ENCODE measurements at places on chromosomes 6 and 20.

- peaks cover 7% of the 10 kb centered on the region for H3K27me3 ChIP-seq
- H3K4me1 ChIP-seq = no peaks in the 10 kb centered on the region
- no peaks in the 10 kb centered on the region for H3K36me3 ChIP-seq
- H3K27ac ChIP-seq = no peak overlapping the region
These were observed 287.0 kb upstream of the PRND start for GRCh38 chr20:4434681-4435080.

- no peaks in the 10 kb centered on the region for H3K36me3 ChIP-seq
- no peak for DNase-seq
- no peak overlapping the region for H3K4me3 ChIP-seq
- no peak overlapping the region for H3K27ac ChIP-seq
- no peaks in the 10 kb centered on the region for H3K27me3 ChIP-seq
- H3K4me1 ChIP-seq = no peaks in the 10 kb centered on the region
These were observed 122.0 kb downstream of the DNAH8 start for GRCh38 chr6:38837101-38837500.

GRCh38 chr6:170424604-170425126 lies 118.1 kb downstream of the FAM120B start:
- no peaks in the 10 kb centered on the region for H3K4me1 ChIP-seq
- H3K36me3 ChIP-seq = no peaks in the 10 kb centered on the region
- no peak for DNase-seq

GRCh38 chr20:2469991-2470422 lies 582 bp downstream of the SNRPB start:
- DNase-seq = peak; percentile 39
- peak overlapping the region; percentile 91 for H3K27ac ChIP-seq
- peaks cover 38% of the 10 kb centered on the region for H3K36me3 ChIP-seq
- peaks cover 23% of the 10 kb centered on the region for H3K4me1 ChIP-seq
- peak overlapping the region; percentile 90 for H3K4me3 ChIP-seq

DNA sequence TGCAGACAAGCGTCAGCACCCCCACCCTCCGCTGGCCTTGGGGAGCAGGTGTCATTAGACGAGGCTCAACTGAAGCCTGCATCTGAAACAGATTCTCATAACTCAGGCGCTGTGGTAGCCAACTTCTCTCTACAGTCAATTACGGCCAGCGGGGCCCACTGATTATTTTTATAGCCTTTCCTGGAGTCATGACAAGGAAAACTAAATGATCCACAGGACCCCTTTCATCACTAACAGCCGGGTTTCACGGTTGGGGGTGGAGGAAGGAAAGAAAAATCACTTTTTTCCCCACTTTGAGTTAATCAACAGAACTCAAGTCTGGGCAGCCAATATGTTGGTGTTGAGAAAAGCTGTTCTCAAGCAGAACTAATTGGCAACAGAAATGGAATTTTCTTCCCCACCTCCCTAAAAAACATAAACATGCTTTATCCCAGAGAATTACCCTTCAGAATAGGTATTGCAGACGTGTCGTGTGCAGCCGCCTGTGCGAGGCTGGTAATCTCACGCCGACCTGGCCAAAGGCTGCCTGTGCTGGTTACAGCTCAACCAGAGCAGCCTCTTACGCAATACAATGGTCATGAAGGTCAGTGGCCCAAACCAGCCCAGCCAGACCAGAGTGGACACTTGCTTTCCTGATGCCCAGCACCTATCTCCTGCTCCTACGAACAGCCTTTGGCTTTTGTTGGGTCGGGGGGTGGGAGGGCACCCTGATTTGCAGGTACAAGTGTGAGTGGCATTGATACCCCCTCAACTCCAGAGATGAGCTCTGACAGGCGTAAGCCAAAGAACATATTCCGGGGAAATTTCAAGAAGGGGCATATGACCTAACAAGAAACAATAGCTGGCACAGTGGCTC lies 11.0 kb downstream of the RIPOR3 start:
- no peak for DNase-seq
- H3K36me3 ChIP-seq = no peaks in the 10 kb centered on the region
- H3K4me1 ChIP-seq = no peaks in the 10 kb centered on the region
- H3K27ac ChIP-seq = no peak overlapping the region

- no peak for DNase-seq
- no peak overlapping the region for H3K4me3 ChIP-seq
- H3K36me3 ChIP-seq = peaks cover 43% of the 10 kb centered on the region
- H3K27me3 ChIP-seq = no peaks in the 10 kb centered on the region
- H3K4me1 ChIP-seq = no peaks in the 10 kb centered on the region
These were observed 90.5 kb downstream of the ELOVL5 start for GRCh38 chr6:53258076-53258773.

DNA sequence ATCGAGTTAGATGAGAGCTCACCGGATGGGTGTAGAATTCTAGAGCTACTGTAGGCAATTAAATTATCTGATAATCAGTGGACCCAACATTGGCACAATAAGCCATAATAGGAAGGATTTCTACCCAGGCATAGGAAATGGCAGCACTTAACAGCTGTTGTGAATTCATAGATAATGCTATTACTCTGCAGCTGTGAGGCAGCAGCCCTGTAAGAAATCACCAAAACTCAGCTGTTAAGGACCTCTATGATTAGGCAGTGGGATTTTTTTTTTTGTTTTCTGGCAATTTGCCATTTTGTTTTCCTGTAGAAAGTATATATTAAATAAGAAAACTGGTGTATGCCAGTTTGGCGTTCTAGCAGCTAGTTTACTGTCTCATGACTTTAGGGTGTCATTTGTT lies 609.1 kb upstream of the SLC35B3 start:
- H3K27ac ChIP-seq = no peak overlapping the region
- H3K4me1 ChIP-seq = no peaks in the 10 kb centered on the region
- H3K27me3 ChIP-seq = no peaks in the 10 kb centered on the region
- no peak for DNase-seq

Measured in CD4-positive, alpha-beta T cell (primary cell).